ENCODE measurements at places on chromosomes 1 and 21.

DNA sequence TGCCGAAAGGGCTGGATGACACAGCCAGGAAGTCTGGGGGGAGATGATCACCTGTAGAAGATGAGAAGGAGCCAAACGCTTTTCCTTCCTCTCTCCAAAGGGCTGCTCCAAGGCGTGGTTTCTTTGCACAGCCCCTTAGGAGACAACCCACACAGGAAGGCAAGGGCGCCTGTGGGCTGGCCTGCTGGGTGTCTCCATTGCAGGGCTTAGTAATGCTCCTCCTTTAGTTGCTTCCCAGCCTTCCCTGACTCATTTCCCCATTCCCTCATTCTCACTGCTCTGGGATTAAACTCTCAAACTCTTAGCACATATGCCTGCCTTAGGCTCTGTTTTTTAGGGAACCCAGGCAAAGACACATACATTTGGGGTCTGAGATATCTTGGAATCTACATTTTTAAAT, 1.7 kb upstream of the CLCA1 start:
- no peak for DNase-seq

- DNase-seq: no peak
These were observed 27.1 kb upstream of the SEC16B start for GRCh38 chr1:177996957-177997356.

DNA sequence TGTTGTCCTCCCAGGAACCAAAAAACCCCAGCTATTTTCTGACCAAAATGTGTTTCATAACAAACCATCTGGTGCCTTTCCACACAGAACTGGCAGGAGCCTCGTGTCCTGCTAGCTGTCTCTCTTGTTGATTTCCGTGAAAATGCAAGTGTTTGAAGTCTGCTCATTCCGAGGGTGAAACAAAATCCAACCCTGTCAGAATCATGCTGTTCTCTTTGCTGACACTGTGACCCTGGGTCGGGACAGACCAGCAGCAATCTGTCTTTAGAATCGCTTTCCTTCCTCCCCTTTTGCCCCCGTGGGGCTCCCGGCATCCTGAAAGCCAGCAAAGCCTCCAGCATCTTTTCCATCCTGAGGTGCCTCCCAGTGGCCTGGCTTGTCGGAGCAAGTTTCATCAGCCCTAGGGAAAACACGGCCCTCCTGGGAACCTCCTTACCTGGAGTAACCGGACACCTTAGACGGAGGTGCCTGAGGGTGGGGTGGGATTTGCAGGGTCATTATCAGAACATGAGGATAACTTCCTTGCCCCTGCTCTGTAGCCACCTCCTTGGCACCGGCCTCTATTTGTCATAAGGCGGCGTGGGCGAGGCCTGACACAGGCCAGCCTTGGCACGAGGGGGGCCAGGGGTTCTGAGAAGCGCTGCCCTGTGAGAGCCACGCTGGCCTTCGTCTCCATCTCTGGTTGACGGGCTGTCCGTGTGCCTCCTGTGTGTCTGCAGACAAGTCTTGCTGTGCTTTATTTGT, 24.9 kb downstream of the LDLRAP1 start:
- DNase-seq: peak; percentile 39

DNA sequence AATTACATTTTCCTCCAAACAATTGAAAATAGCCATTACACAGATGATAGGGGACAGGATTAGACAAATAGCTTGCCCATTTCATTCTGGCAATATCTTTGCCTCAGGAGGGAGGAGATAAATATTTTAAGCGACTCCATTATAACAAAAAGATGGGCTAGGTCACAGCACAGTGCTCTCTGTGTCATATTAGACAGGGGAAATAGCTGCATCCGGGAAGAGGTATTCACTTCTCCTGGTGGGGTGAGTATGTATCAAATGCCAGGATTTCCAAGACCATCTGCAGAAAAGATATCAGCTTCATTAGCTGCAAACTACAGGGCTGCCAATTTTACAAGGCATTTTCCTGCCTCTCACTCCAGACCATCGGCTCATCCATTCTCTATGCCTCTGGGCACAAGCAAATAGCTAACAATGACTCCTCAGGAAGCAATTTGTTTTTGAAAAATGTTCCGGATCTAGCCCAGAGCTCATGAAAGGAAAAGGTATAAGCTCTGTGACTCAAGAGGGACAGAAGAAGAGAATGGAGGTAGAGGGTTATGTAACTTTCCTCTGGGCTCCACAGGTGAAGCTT, 41.9 kb upstream of the ANGPTL7 start:
- no peak for DNase-seq

DNA sequence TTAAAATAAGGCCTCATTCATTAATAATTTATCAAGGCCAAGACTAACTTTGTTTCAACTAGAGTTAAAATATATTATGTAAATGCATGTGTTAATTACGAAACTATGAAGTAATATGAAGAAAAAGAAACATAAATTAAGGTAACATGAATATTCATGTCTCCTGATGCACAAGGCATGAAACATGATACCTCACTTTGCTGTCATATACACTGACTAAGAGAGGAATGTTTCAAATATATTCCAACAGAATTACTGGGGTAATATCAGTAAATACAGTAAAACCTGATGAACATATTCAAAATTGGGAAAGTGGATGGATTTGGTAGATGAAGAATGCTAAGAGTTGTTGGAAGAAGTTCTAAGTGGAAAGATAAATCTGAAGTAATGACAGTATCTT, 274.6 kb downstream of the LRRC7 start:
- no peak for DNase-seq

GRCh38 chr1:119324198-119324597, 44.4 kb upstream of the HAO2 start:
- DNase-seq: no peak

DNA sequence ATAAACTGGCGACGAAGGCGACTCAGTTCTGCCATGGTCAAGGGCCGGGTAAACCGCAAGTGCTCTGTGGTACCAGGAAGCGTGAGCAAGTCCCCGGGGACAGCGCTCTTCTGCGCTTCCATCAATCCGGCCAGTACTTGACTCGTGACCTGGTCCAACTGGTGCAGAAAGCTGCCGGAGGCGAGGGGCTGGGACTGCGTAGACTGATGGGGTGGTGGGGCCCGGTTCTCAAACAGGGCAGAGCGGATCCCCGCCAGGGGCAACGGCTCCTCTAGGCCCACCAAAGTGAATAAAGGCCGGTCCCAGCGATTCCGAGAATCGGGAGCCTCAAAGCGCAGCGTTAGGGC, 852 bp downstream of the KTI12 start:
- DNase-seq: peak; percentile 34

GRCh38 chr21:44344541-44345183, 5.5 kb upstream of the CFAP410 start:
- no peak for DNase-seq

DNA sequence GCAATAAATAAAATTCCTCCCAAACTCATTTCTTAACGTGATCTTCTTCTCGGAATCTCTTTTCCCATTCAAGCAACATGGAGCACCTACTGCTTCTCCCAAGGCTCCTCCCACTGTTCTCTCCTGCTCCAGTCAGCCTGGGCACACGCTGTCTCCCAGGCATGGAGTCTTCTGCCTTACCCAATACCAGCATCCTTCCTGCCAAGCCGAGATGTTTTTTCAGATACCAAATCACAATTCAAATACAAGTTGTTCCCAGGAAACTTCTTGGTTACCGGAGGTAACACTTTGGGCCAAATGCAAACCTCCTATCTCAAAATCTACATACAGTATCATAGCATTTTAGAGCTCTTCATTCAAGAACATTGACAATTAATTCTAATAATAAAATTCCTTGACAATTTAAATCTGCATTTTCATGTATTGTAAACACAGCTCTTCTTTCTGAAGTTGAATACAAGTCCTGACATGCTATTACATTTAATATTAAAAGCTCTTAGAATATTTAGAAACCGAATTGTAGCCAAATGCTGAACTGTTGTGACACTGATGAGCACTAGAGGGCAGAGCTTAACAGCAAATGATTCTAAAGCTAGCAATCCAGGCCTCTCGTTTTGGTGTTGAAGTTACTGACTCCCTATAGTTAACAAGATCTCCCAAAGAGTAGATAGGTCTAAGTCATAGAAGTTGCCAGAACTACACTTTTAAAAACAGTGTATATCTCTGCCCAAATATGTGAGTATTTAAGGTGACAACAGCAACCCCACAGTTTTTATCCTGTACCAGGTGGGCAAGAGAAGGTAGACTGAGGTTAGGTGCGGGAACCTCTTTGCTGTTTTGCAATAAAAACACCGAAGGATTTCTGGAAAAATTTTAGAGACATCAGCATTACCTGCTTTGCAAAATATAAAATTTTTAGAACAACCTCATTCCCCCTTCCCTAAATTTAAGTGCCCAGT, 52.3 kb downstream of the BCAR3 start:
- peak; percentile 78 for DNase-seq

DNA sequence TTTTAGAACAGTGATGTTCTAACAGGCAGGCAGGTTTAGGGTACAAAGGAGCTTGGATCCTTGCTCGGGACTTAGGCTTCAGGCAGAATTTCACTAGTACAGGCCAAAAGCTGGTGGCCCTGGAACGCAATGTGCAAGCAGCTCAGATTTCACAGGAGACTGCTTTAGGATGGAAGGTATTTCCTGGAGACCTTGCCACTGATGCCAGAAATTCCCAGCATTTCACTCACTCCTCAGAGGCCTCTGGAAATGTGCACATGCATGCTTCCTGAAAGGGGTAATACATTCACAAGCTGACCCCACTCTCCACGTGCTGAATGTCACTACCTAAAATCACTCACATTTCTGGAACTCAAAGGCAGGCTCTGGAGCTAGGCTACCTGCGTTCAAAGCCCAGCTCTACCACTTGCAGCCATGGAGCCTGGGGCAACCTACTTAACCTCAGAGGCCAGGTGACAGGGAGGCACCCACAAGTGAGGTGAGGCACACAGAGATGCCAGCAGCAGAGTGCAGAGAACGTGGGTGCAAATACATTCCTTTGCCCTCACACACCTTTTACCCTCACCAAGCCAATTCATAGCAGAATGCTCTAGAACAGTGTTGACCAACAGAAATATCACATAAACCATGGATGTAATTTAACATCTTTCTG, 56.5 kb downstream of the CDC7 start:
- DNase-seq: peak; percentile 44

DNA sequence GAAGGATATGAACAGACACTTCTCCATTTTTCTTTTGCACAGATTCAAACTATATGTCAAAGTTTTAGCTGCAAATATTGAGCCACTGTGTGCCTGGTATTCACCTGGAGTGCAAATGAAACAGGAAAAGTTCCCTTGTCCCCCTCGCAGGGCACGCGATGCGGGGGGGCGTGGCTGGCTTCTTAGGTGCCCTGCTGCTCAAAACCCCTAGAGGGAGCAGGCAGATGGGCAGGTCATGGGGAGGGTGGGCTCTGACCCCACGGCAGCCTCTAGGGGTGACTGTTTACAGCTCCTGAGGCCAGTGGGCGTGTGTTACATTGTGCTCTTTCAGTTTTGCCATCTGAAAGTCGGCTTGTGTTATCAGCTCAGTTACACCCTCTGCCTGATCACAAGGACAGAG, 931.2 kb upstream of the B3GALT2 start:
- no peak for DNase-seq

- no peak for DNase-seq
These were observed 238.4 kb downstream of the TNR start for GRCh38 chr1:175504875-175505555.

GRCh38 chr1:220281159-220281574, 8.9 kb upstream of the RAB3GAP2 start:
- DNase-seq: peak; percentile 33

GRCh38 chr1:89584781-89585180, 48.1 kb upstream of the LRRC8C start:
- DNase-seq: no peak

DNA sequence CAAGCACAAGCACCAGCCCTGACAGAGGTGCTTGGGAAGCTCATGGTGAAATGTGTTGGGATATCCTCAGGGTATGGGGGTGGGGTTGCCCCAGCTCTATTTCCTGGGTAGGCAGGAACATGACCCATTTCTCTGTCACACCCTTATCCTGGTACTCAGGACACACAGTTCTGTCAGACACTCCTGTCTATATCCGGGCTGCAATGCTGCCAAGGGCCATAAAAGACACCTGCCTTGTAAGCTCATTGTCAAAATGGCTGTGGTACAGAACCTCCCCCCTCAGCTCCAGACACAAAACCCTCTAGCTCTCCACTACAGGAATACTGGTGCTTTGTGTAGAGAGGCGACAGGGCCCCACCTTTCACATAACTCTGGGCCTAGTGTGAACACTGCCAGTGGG, 636.7 kb downstream of the PLA2G4A start:
- DNase-seq: no peak

DNA sequence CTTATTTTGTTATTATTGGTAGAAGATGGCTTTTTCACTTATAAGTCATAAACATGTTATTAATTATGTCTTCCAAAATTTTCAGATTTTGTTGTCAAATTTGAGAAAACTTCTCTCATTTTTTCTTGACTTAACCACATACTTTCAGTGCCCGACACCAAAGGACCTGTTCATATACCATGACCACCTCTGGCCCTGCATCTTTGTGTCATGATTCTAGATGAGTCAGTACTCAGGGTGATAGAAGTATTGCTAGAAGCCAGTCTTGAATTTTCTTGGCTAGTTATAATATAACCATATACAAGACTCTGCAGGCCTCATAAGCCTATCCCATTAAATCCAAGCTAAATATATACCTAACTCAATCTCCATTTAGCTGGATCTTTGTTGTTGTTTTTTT, 35.4 kb upstream of the DPH5 start:
- no peak for DNase-seq

DNA sequence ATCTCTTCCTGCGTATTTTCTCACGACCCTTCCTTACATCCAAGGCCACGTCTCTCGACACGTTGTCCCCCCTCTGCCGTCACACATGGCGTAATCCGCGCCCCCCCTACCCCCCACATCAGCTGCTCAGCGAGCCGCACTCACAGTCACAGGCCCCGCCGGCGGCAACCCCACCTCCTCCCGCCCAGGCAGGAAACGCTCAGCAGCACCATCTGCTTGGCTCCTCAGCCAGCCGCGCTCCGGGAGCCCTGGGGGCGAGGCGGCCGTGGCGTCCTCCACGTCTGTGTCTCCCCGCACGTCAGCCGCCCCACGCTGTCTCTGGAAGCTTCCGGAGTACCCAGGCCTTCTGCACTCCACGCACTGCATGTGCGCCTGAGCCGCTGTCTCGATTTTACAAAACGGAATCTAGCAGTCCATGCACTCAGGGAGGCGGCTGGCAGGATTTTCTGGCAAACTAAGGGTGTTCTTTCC, 64.6 kb downstream of the SIK1 start:
- DNase-seq: peak; percentile 80

DNA sequence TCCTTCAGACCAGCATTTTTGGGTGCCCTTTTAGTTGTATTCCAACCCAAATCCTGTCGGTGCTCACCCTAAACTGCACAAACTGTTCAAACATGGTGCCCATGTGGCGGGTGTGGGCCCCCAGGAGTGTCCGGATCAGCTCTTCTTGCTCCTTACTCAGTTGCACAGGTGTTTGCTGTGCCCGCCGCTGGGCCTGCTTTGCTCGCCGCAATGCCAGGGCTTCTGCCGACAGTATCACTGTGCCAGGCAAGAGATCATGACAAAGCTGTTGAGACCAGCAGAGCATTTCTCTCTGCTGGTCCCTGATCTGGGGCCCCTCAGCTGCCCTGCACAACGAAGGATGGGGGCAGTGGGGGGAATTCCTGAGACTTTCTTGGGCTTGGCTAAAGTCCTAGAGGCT, 4.9 kb downstream of the NR1I3 start:
- no peak for DNase-seq
